ENCODE measurements at places on chromosomes 4 and X.

DNA sequence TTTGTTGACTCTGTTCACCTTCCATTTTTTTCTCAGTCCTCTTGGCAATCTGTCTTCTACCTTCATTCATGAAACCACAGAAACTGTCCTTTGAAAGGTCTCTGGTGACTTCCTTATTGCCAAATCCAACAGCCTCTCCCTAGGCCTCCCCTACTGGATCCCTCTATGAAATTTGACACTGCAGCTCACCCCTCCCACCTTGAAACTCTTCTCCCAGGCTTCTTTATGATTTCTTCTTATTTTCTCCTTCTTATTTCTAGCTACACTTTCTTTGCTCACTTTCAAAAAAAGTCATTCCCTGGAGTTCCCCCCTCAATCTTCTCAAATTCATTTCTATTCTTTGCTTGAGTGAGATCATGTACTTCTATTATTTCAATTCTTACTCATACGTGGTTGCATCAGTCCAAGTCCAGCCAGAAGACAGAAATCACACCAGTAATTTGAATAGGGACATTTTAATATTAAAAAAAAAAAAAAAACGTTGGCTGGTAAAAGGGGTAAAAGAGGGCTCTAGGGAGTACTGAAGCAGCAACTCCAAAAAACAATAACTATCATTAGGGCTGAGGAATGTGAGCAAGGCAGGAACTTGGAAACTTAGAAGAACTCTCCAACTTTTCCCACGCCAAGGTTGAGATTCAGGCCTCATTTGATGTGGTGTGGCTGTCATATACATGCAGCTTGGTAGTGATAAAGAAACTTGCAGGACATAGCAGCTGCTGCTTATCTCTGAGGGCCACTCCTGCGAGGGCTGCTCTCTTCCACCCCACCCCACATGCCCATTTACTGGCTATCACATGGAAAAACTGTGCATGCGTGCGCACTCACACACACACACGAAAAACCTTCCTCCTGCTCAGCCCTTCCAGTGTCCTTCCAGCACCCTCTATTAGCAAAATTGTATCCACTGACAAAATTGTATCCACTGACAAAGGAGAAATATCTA is 169.8 kb upstream of the GALNT7 start:
- H3K27me3 ChIP-seq, result no peaks in the 10 kb centered on the region
- DNase-seq, result peak; percentile 53
- no peak overlapping the region for H3K4me3 ChIP-seq
- H3K27ac ChIP-seq, result peak overlapping the region; percentile 66

DNA sequence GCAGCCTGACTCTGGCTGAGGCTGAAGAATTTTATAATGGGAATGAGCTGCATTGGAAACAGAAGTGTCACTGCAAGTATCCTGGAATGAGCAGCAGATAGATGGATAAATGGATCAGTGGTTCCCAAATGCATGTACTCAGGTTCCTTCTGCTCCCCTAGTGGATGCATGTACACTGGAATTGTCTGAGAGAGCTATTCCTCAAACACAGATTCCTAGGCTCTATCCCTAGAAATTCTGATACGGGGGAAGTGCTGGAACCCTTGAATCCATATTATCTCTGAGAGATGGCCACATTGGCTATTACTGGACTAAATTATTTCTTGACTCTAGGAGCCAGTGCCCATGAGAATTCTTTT is 64.8 kb downstream of the TMEM131L start:
- no peaks in the 10 kb centered on the region for H3K4me1 ChIP-seq

DNA sequence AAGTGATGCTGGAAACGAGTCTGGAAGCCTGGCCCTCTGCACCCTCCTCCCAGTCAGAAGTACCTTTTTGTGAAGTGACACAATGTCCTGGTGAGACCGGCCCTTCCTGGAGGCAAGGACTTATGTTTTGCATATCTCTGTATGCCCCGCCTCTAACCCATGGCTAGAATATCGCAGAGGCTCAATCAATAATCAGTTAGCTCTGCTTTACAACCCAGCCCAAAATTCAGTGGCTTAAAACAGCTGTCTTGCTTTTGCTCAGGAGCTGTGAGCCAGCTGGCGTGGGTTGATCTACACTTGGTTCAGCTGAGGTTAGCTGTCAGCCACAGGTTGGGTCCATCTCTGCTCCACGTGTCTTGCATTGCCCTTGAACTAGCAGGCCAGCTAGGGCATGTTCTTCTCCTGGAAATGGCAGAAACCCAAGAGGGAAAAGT is 98.8 kb upstream of the METTL14 start:
- H3K27me3 ChIP-seq, result no peaks in the 10 kb centered on the region
- H3K36me3 ChIP-seq, result no peaks in the 10 kb centered on the region
- no peaks in the 10 kb centered on the region for H3K4me1 ChIP-seq

DNA sequence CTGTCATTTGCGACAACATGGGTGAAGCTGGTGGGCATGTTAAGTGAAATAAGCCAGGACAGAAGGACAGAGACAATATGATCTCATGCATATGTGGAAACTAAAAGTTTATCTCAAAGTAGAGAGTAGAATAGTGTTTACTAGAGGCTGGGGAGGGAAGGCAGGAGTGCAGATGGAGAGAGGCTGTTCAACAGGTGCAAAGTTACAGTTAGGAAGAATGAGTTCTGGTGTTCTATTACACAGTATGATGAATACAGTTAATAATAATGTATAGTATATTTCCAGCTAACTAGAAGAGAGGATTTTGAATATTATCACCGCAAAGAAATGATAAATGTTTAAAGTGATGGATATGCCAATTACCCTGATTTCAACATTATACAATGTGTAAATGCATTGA is 69.8 kb downstream of the FBXL5 start:
- no peaks in the 10 kb centered on the region for H3K27me3 ChIP-seq
- no peaks in the 10 kb centered on the region for H3K4me1 ChIP-seq
- no peak overlapping the region for H3K27ac ChIP-seq
- no peak overlapping the region for H3K4me3 ChIP-seq

GRCh38 chr4:87365348-87365747 is 25.6 kb downstream of the HSD17B11 start:
- peaks cover 69% of the 10 kb centered on the region for H3K36me3 ChIP-seq
- H3K27me3 ChIP-seq, result no peaks in the 10 kb centered on the region
- no peak for DNase-seq
- H3K4me1 ChIP-seq, result no peaks in the 10 kb centered on the region
- H3K4me3 ChIP-seq, result no peak overlapping the region

GRCh38 chr4:184150102-184150839 is 67.4 kb downstream of the ENPP6 start:
- H3K36me3 ChIP-seq, result no peaks in the 10 kb centered on the region
- no peak for DNase-seq
- H3K27ac ChIP-seq, result no peak overlapping the region
- H3K4me1 ChIP-seq, result no peaks in the 10 kb centered on the region

DNA sequence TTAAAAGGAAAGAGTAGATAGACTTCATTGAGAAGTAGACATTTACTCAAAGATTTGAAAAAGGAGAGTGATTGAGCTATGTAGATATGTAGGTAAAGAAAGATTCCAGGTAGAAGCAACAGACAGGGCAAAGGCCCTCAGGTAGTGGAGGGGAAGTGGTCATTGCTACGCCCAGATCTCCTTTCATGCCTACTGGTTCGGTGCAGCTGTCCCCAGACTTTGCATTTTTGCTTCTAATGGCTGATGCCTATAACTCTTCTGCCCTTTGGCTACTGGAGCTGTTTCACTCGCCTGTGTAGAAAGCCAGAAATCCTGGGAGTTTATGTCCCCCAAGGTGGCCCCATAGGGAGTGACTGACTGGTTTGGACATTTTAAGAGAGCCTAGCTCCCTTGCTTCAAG is 16.9 kb upstream of the ARMCX2 start:
- no peak overlapping the region for H3K27ac ChIP-seq
- H3K4me1 ChIP-seq, result no peaks in the 10 kb centered on the region
- H3K27me3 ChIP-seq, result no peaks in the 10 kb centered on the region
- no peaks in the 10 kb centered on the region for H3K36me3 ChIP-seq

- H3K27ac ChIP-seq, result no peak overlapping the region
- H3K4me1 ChIP-seq, result no peaks in the 10 kb centered on the region
- H3K36me3 ChIP-seq, result no peaks in the 10 kb centered on the region
Observed at GRCh38 chrX:133970076-133970475, 15.3 kb downstream of the GPC3 start.

DNA sequence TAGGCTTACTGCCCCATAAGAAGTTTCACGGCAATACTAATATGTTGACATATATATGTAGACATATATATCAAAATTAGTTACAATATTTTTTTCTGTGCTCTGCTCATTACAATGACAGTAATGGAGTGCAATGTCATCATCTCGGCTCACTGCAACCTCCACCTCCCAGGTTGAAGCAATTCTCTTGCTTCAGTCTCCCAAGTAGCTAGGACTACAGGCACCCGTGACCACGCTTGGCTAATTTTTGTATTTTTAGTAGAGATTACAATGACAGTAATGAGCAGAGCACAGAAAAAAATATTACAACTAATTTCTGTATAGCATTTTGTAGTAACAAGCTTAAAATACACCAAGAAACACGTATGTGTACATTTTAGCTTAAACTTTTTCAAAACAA is 7.6 kb downstream of the EIF4E start:
- no peak overlapping the region for H3K27ac ChIP-seq
- no peaks in the 10 kb centered on the region for H3K27me3 ChIP-seq
- peaks cover 4% of the 10 kb centered on the region for H3K4me1 ChIP-seq
- DNase-seq, result no peak

GRCh38 chrX:3598046-3598605 is 115.3 kb downstream of the PRKX start:
- no peak overlapping the region for H3K27ac ChIP-seq
- no peaks in the 10 kb centered on the region for H3K27me3 ChIP-seq
- DNase-seq, result no peak
- no peak overlapping the region for H3K4me3 ChIP-seq
- no peaks in the 10 kb centered on the region for H3K4me1 ChIP-seq
- no peaks in the 10 kb centered on the region for H3K36me3 ChIP-seq

GRCh38 chr4:77001907-77002306 is 52.4 kb downstream of the SEPTIN11 start:
- no peaks in the 10 kb centered on the region for H3K27me3 ChIP-seq
- H3K36me3 ChIP-seq, result peaks cover 86% of the 10 kb centered on the region
- DNase-seq, result peak; percentile 83
- peak overlapping the region; percentile 70 for H3K27ac ChIP-seq
- H3K4me3 ChIP-seq, result no peak overlapping the region

- H3K4me1 ChIP-seq, result no peaks in the 10 kb centered on the region
- no peak overlapping the region for H3K27ac ChIP-seq
- peaks cover 29% of the 10 kb centered on the region for H3K27me3 ChIP-seq
Observed at GRCh38 chr4:3791910-3792542, 25.8 kb downstream of the ADRA2C start.

DNA sequence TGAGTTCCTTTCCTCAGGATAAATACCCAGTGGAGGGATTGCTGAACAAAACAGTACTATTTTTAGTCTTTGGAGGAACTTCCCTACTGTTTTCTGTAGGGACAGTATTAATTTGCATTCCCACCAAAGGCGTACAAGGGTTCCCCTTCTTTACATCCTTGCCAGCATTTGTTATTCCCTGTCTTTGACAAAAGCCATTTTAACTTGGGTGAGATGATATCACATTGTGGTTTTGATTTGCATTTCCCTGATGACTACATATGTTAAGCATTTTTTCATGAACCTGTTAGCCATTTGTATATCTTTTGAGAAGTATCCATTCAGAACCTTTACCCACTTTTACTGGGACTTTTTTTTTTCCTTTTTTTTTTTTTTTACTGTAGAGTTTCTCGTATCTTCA is 126.2 kb upstream of the ANXA10 start:
- H3K36me3 ChIP-seq, result no peaks in the 10 kb centered on the region
- no peak overlapping the region for H3K4me3 ChIP-seq
- H3K27ac ChIP-seq, result no peak overlapping the region

- no peaks in the 10 kb centered on the region for H3K36me3 ChIP-seq
- H3K4me1 ChIP-seq, result no peaks in the 10 kb centered on the region
- no peak overlapping the region for H3K27ac ChIP-seq
Observed at GRCh38 chr4:119585771-119586170, 42.8 kb downstream of the PDE5A start.

- H3K27ac ChIP-seq, result peak overlapping the region; percentile 37
- peak; percentile 94 for DNase-seq
- H3K4me3 ChIP-seq, result no peak overlapping the region
Observed at GRCh38 chrX:107654872-107655761, 26.8 kb downstream of the PRPS1 start.

GRCh38 chr4:67723949-67724348 is 23.0 kb upstream of the UBA6 start:
- DNase-seq, result no peak
- H3K27ac ChIP-seq, result no peak overlapping the region
- H3K4me1 ChIP-seq, result no peaks in the 10 kb centered on the region
- H3K27me3 ChIP-seq, result no peaks in the 10 kb centered on the region

DNA sequence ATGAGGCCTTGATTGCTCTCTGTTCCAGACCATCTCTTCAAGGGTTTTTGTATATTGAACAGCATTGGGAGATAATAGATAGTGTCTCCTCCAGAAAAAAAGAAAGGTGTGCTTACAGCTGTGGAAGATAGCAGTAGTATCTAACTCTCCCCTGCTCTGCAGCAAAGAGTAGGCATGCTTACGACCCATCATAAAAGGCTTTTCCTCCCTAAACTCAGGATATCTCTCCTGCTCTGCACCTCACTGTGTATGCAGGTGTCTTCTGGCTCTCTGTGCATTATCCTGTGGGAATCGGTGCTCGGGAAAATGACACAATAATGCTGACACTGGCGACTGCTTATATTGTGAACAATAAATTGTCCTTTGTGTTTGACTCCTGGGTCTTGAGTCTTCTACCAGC is 216.0 kb downstream of the RAB28 start:
- H3K4me1 ChIP-seq, result no peaks in the 10 kb centered on the region
- no peaks in the 10 kb centered on the region for H3K27me3 ChIP-seq
- DNase-seq, result no peak
- H3K4me3 ChIP-seq, result no peak overlapping the region

GRCh38 chrX:18895189-18895951 is 88.5 kb downstream of the PHKA2 start:
- H3K27ac ChIP-seq, result no peak overlapping the region
- no peak for DNase-seq
- peaks cover 45% of the 10 kb centered on the region for H3K36me3 ChIP-seq

Measured in mesenchymal stem cell (in vitro differentiated cells and primary cell).